ENCODE measurements at places on chromosomes 4 and X. TPM values are rescaled to one million over a fixed set of nuclear protein-coding genes. Genes with fewer than 3 reads are reported as not detected.

DNA sequence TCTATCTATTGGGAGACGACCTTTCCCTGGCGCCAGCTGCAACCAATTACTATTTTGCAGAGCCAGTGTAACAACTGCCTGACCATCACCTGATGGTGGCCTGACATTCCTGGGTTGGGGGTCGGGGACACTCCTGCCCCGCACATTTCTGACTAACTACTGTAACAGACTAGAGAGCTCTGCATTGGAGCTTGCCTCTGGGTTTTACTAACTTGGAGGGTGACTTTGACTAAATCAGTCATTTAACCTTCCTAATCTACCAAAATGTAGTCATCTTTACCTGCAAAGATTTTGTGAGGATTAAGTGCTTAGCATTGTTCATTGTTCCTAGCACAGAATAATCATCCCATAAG is 37.5 kb upstream of the ABCG2 start:
- no peak overlapping the region for H3K4me3 ChIP-seq
- H3K27me3 ChIP-seq: no peaks in the 10 kb centered on the region
- no peaks in the 10 kb centered on the region for H3K4me1 ChIP-seq
- no peak for DNase-seq
- no peaks in the 10 kb centered on the region for H3K36me3 ChIP-seq
- H3K27ac ChIP-seq: no peak overlapping the region

DNA sequence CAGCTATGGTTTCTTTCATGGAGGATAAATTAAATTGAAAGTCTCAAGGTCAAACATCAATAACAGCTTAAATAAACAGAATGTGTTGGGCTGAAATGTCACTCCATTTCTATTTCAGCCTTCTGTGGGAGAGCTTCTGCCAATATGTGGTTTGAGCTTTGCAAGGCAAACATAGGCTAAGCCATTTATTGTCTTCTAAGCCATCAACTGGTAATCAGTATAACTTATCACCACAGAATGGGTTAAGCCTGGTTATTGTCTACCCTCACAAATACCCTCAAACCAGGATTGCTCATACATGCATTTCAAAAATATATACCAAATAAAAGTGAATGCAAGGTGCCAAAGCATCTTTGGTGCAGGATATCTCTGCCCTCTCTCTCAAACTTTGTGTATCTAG is 52.7 kb downstream of the GABRB1 start:
- H3K4me1 ChIP-seq: no peaks in the 10 kb centered on the region
- H3K4me3 ChIP-seq: no peak overlapping the region
- no peak overlapping the region for H3K27ac ChIP-seq
- no peaks in the 10 kb centered on the region for H3K27me3 ChIP-seq

The H2BW2 gene
- not detected for total RNA-seq

DNA sequence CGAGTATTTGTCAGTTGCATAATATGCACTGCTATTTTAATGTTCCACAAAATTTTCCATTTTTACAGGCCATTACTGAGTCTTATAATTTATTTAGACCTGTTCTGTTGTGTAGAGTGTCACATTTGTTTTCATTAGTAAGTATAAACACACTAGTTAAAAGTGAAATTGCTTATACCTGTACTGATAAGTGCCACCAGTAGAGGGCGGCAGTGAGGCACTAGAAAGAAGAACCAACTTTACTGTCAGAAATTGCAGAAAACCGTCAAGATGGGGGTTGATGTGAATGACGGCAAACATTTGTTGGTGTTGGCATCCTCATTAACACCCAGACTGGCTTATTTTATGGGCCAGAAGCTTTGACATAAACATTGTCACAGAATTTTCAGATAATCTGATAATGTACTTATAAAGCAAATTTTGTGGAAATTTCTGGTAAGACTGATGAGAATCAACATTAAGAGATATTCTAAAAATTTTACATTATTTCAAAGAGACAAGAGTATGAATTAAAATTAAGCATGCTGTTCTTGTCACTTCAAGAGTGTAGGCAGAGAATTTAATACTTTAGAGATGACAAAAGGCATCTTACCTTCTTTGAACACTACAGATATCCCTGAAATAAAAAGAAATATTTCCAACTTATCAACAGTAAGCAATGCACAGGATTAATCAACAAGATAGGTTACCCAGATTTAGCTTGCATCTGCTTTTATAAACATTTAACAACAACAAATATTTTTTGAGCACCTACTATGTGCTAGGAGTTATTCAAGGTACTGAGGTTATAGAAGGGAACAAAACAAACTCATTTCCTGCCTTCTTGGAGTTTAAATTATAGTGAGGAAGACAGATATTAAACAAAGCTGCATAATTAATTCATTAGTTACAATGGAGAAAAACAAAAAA is 24.9 kb downstream of the ALPK1 start:
- no peaks in the 10 kb centered on the region for H3K36me3 ChIP-seq
- DNase-seq: no peak
- no peak overlapping the region for H3K4me3 ChIP-seq
- peaks cover 20% of the 10 kb centered on the region for H3K4me1 ChIP-seq

DNA sequence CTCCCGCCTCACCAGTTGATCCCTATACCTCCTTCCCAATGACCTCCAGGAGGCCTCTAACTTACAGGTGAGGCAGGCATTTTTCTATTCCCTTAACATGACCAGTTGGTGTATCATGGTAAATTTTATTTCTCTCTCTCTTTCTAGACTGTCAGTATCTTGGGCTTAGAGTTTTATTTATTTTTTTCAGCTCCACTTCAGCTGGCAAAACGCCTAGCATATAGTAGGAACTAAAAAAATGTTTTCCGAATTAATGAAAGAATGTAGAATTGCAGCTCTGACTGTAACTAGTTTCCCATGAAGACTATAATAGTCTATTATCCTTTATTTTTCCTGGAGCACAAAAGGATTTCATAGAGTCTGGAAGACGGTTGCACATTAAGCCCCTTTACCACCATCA is 84.8 kb downstream of the PDE5A start:
- no peak overlapping the region for H3K27ac ChIP-seq
- H3K27me3 ChIP-seq: no peaks in the 10 kb centered on the region
- H3K36me3 ChIP-seq: no peaks in the 10 kb centered on the region
- H3K4me3 ChIP-seq: no peak overlapping the region
- H3K4me1 ChIP-seq: no peaks in the 10 kb centered on the region
- DNase-seq: no peak

DNA sequence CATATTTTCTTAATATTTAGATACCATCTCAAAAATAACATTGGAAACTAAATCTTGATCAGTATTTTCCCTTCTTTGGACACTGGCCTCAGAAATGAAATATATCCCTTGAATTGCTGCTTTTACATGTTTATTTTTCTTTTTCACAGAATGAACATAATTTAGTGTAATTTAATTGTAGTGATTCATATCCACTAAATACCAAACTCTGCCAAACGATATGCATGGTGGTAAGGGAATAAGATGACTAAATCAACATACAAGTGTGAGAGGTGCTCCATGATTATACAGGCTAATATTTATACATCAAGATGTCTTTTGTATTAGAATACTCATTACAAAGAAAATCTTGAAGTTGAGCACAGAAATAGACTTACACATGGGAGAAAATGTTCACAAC is 216.8 kb upstream of the PACRGL start:
- no peak for DNase-seq
- no peak overlapping the region for H3K4me3 ChIP-seq
- no peaks in the 10 kb centered on the region for H3K36me3 ChIP-seq
- no peaks in the 10 kb centered on the region for H3K4me1 ChIP-seq

- no peak for DNase-seq
- no peaks in the 10 kb centered on the region for H3K27me3 ChIP-seq
- H3K4me3 ChIP-seq: no peak overlapping the region
- no peak overlapping the region for H3K27ac ChIP-seq
These were observed 776.0 kb downstream of the GLUD2 start for GRCh38 chrX:121823406-121823805.

- no peak for DNase-seq
- H3K4me1 ChIP-seq: no peaks in the 10 kb centered on the region
- no peaks in the 10 kb centered on the region for H3K27me3 ChIP-seq
These were observed 32.0 kb upstream of the BOD1L1 start for GRCh38 chr4:13659341-13660070.

The PRKG2 gene
- total RNA-seq: 2.0 TPM

The TMEM31 gene
- total RNA-seq: not detected

GRCh38 chr4:123621072-123621705 is 224.6 kb downstream of the SPRY1 start:
- peaks cover 26% of the 10 kb centered on the region for H3K4me1 ChIP-seq
- H3K36me3 ChIP-seq: no peaks in the 10 kb centered on the region
- no peak for DNase-seq
- H3K27ac ChIP-seq: no peak overlapping the region

GRCh38 chr4:70969076-70969475 is 24.4 kb upstream of the DCK start:
- H3K4me1 ChIP-seq: no peaks in the 10 kb centered on the region
- H3K27ac ChIP-seq: no peak overlapping the region
- H3K4me3 ChIP-seq: no peak overlapping the region
- no peak for DNase-seq

DNA sequence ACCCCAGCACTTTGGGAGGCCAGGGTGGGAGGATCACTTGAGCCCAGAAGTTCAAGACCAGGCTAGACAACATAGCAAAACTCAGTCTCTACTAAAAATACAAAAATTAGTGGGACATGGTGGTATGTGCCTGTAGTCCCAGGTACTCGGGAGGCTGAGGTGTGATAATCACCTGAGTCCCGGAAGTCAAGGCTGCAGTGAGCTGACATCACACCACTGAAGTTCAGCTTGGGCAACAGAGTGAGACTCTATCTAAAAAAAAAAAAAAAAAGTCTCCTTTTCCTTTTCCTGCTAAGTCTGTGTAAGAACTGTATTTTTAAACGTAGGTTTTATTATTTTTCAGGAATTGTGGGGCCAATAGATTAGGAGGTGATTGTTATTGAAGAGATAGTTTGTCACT is 356.7 kb downstream of the ARHGAP24 start:
- H3K4me3 ChIP-seq: no peak overlapping the region
- H3K4me1 ChIP-seq: peaks cover 4% of the 10 kb centered on the region
- no peaks in the 10 kb centered on the region for H3K36me3 ChIP-seq
- H3K27me3 ChIP-seq: no peaks in the 10 kb centered on the region

The PROM1 gene
- total RNA-seq: not detected

- H3K27ac ChIP-seq: no peak overlapping the region
- H3K4me1 ChIP-seq: no peaks in the 10 kb centered on the region
- no peaks in the 10 kb centered on the region for H3K36me3 ChIP-seq
- no peak overlapping the region for H3K4me3 ChIP-seq
- no peak for DNase-seq
- no peaks in the 10 kb centered on the region for H3K27me3 ChIP-seq
These were observed 65.9 kb downstream of the VEGFC start for GRCh38 chr4:176726803-176727202.

DNA sequence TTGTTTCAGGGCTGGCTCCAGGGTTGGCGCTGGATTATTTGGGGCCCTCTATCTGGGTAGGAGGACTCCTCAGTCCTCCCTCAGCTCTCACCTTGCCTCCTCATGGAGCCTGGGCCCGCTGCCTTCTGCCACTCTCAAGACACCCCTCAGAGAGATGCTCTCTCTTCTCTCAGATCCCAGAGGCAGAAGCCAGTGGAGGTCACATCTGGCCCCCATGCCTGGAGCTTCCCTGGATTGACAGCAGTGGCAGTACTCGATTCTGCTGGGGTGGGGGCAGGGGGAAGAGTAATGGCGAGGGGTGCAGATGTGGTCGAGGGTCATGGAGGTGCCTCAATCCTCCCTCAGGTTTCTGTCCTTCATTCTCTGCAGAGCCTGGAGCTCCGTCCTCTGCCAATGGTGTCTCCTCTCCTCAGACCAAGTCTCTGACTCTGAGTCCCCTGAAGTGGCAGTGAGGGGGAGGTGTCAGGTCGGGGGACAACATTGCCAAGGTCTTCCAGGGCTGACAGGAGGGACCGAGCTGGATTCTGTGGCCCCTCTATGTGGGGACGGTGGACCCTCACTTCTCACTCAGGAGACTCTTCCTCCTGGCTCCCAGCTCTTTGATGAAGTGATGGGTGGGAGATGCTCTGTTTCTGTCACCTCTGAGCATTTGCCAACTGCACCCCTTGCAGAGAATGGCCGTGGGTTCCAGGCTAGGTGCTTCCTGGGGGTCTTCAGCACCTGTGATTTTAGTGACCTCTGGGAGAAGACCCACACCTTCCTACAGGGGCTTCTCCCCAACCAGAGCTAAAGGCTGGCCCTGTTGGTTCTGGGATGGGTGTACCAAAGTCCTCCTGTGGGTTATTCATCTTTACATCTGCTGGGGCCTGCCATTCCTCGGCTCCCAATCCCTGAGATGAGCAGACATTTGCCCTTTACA is 10.9 kb upstream of the HSFX1 start:
- no peak overlapping the region for H3K4me3 ChIP-seq
- no peaks in the 10 kb centered on the region for H3K27me3 ChIP-seq
- H3K4me1 ChIP-seq: no peaks in the 10 kb centered on the region
- H3K36me3 ChIP-seq: no peaks in the 10 kb centered on the region
- DNase-seq: no peak

GRCh38 chr4:88812420-88812819 is 114.8 kb upstream of the NAP1L5 start:
- no peak overlapping the region for H3K27ac ChIP-seq
- H3K36me3 ChIP-seq: no peaks in the 10 kb centered on the region
- H3K4me1 ChIP-seq: peaks cover 38% of the 10 kb centered on the region
- H3K4me3 ChIP-seq: no peak overlapping the region
- H3K27me3 ChIP-seq: no peaks in the 10 kb centered on the region

DNA sequence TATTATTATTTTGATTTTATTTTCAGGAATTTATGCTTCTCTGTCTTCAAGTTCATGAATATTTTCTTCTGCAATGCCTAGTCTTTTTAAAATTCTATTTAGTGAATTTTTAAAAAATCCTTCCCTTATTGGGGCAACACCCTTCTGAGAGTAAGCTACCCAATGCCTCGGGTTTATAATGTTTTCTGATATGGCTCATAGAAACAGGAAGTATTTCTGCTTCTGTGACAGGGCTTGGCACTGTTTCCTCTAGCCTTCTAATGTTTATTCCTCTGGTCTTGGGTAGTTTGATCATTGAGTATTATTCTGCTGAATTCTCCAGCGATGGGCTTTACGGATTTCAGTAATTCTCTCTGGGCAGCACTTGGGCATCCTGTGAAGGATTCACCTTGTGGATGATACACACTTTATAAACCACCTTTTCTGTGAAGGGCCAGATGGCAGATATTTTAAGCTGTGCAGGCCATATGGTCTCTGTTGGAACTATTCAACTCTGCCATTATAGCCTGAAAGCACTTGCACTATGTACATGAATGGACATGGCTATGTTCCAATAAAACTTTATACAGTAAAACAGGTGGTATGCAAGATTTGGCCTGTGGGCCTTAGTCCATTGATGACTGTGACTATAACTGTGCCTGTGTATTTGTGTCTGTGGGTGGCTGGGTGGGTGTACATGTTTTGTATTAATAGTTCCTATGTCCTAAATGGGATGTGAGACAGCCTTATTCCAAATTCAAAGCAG is 95.9 kb upstream of the FAT1 start:
- no peaks in the 10 kb centered on the region for H3K36me3 ChIP-seq
- no peak overlapping the region for H3K4me3 ChIP-seq
- no peaks in the 10 kb centered on the region for H3K4me1 ChIP-seq
- H3K27ac ChIP-seq: no peak overlapping the region

GRCh38 chr4:90824266-90825150 is 697.3 kb downstream of the CCSER1 start:
- DNase-seq: no peak
- no peak overlapping the region for H3K4me3 ChIP-seq
- no peaks in the 10 kb centered on the region for H3K36me3 ChIP-seq
- no peaks in the 10 kb centered on the region for H3K27me3 ChIP-seq

The RPL39 gene
- total RNA-seq: 1,453 TPM

The RHOXF1 gene
- total RNA-seq: not detected

Measured in left lung (tissue), 14 donors.